Activated CD4-positive, alpha-beta T cell treated with anti-CD3 and anti-CD28 coated beads, Interleukin-2, amount 10 ng/mL, durations not matched to agents 24 days and 14 days (primary cell): ENCODE measurements at places on chromosomes 7 and 10.
A peak's percentile ranks its signal among the peaks of the same experiment; 100 is the strongest.

DNA sequence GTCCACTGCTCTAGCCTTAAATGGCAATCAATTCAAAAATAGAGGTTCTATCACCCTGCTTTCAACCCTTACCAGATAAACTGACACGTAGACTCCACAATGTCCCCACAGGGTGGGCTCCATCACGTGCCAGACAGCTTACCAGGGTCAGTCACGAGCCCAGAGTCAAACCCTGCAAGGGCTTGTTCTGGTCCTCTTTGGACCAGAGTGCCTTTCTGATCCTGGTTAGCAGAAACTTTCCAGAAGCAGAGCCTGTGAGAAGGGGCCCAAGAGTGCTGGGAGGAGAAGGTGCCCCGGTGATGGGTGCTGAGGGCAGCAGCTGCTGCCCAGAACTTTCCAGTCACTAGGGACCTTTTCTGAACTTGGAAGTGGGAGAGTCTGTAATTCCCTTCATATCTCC is 354 bp upstream of the GIMAP5 start:
- DNase-seq: peak; percentile 73

- no peak for DNase-seq
Observed at GRCh38 chr7:78280276-78280675, 481.7 kb downstream of the PHTF2 start.

DNA sequence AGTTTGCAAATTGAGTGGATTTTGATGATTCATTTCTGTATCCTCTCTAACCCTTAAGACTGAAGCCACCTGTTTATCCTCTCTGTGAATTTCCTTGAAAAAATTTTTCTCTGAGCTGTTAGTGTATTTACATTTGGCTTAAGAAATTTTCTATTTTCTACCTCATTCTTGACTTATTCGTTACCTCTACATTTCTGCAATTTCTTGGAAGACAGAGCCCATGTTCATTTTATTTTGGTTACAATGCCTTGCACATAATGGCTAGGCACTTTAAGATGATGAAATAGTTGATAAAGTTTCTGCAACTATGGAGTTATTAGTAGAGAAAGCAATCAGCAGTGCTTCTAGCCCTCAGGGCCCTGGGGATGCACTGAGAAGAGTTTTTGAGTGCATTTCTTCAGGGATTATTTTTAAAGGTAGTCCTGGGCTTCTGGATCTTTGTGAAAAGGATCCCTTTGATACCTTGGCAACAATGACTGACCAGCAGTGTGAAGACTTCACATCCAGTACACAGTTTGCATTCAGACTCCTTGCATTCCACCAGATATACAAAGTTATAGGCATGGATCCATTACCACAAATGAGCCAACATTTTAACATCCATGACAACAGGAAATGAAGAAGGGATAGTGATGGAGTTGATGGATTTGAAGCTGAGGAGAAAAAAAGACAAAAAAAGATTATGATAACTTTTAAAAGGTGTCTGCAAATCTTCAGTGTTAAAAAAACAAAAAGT is 68.2 kb downstream of the CH25H start:
- DNase-seq: no peak

- DNase-seq: no peak
Observed at GRCh38 chr7:32410545-32410944, 79.6 kb downstream of the LSM5 start.

GRCh38 chr10:24096281-24096680 is 112.7 kb upstream of the KIAA1217 start:
- DNase-seq: no peak
